ENCODE measurements at places on chromosomes 12 and 14. TPM values are rescaled to one million over a fixed set of nuclear protein-coding genes. Genes with fewer than 3 reads are reported as not detected.

- H3K27me3 ChIP-seq = no peaks in the 10 kb centered on the region
- DNase-seq = no peak
- H3K27ac ChIP-seq = no peak overlapping the region
- no peak overlapping the region for H3K4me3 ChIP-seq
- peaks cover 3% of the 10 kb centered on the region for H3K36me3 ChIP-seq
Observed at GRCh38 chr14:64110802-64111201, 183.4 kb downstream of the ESR2 start.

- H3K27me3 ChIP-seq = no peaks in the 10 kb centered on the region
- no peak overlapping the region for H3K27ac ChIP-seq
- no peaks in the 10 kb centered on the region for H3K36me3 ChIP-seq
- DNase-seq = no peak
- H3K4me1 ChIP-seq = no peaks in the 10 kb centered on the region
- no peak overlapping the region for H3K4me3 ChIP-seq
Observed at GRCh38 chr12:56880125-56880992, 53.8 kb downstream of the SDR9C7 start.

GRCh38 chr12:41205070-41205709 lies 17.1 kb downstream of the PDZRN4 start:
- no peak overlapping the region for H3K4me3 ChIP-seq
- no peaks in the 10 kb centered on the region for H3K4me1 ChIP-seq
- peak; percentile 25 for DNase-seq
- H3K27me3 ChIP-seq = no peaks in the 10 kb centered on the region

- no peak overlapping the region for H3K27ac ChIP-seq
- H3K4me3 ChIP-seq = no peak overlapping the region
- DNase-seq = no peak
- no peaks in the 10 kb centered on the region for H3K36me3 ChIP-seq
- H3K27me3 ChIP-seq = no peaks in the 10 kb centered on the region
Observed at GRCh38 chr12:15757553-15758255, 31.5 kb downstream of the EPS8 start.

DNA sequence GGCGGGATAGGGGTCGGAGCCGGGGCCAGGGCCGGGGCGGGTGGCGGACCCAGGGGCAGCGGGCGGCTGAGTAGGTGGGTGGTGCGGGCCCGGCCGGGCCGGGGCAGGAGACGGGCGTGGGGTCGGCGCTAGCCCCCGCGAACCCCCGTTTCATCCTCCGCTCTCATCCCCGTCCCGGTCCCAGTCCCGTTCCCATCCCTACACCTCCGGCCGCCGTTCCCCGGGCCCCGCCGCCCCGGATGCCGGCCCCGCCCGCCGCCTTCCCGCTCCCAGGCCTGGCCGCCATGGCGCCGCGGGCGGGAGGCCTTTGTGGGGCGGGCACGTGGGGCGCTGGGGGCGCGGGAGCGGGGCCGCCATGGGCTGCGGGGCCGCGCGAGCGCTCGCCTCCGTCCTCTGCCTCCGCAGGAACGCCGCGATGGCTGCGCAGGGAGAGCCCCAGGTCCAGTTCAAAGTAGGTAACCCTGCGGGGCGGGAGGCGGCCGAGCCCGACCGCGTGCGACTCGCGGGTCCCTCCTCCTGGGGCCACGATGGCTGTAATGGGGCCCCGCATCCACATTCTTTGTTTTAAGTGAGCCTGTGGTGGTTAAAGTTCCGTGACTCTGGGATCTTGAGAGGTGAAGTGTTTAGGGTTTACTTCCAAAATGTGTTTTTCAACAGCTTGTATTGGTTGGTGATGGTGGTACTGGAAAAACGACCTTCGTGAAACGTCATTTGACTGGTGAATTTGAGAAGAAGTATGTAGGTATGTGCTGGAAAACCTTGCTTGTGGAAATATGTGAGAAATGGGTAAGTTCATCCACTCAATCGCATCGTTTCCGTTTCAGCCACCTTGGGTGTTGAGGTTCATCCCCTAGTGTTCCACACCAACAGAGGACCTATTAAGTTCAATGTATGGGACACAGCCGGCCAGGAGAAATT lies 572 bp downstream of the RAN start:
- H3K27ac ChIP-seq = peak overlapping the region; percentile 88
- peak overlapping the region; percentile 85 for H3K4me3 ChIP-seq
- no peaks in the 10 kb centered on the region for H3K27me3 ChIP-seq
- peaks cover 10% of the 10 kb centered on the region for H3K36me3 ChIP-seq
- H3K4me1 ChIP-seq = no peaks in the 10 kb centered on the region

GRCh38 chr14:49173765-49174373 lies 412.3 kb downstream of the RPS29 start:
- no peaks in the 10 kb centered on the region for H3K27me3 ChIP-seq
- H3K36me3 ChIP-seq = no peaks in the 10 kb centered on the region
- no peaks in the 10 kb centered on the region for H3K4me1 ChIP-seq
- no peak overlapping the region for H3K27ac ChIP-seq

DNA sequence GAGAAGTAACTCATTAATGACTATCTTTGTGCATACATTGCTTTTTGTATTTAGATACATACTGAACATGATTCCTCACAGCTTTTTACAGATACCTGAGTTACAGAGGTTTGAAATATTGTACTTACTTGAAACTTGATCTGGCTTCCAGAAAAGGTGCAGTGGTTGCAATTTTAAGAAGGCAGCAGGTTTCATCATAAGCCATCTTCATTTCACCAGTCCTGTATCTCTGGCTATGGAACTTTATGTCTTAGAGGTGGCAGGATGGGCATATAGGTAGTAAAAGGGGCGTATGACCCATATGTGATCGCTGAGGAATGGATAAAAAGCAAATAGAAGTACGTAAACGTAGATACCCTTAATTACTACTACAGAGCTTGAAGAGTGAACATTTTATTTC lies 13.7 kb downstream of the ZBTB1 start:
- H3K27ac ChIP-seq = no peak overlapping the region
- peaks cover 13% of the 10 kb centered on the region for H3K36me3 ChIP-seq
- H3K27me3 ChIP-seq = no peaks in the 10 kb centered on the region
- H3K4me1 ChIP-seq = no peaks in the 10 kb centered on the region
- no peak overlapping the region for H3K4me3 ChIP-seq

DNA sequence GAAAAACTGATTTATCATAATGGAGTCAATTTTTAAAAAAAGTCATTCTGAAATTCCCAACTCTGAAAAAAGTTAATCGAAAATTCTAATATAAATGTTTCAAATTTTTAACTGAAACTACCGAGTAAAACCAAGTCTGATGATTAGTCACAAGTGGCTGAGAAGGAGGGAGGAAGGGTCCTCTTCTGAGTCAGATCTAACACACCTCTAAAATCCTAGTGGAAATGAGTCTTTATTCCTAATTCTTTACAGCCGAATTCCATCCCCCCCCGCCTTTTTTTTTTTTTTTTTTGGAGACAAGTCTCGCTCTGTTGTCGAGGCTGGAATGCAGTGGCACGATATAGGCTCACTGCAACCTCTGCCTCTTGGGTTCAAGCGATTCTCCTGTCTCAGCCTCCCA lies 37.9 kb downstream of the RAD9B start:
- no peak overlapping the region for H3K4me3 ChIP-seq
- H3K27ac ChIP-seq = no peak overlapping the region
- DNase-seq = no peak
- peaks cover 4% of the 10 kb centered on the region for H3K4me1 ChIP-seq

DNA sequence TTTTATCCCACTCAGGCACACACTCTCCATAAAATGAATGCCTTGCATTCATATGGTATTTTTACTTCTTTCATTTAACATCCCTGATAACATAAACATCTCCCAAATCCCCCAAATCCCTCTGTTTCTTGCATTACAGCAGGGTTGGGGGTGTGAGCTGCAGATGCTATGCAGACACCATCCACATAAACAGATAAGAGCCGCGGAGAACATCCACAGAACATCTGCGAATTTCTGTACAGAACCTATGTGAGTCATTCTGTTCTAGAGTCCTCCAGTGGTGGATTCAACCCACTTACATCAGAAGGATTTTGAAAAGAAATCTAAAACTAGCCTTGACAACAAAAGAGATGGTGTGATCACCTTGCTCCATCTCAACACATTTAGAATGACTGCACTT lies 20.3 kb downstream of the FBLN5 start:
- DNase-seq = no peak
- peaks cover 19% of the 10 kb centered on the region for H3K4me1 ChIP-seq
- no peaks in the 10 kb centered on the region for H3K36me3 ChIP-seq
- H3K27me3 ChIP-seq = no peaks in the 10 kb centered on the region
- H3K27ac ChIP-seq = no peak overlapping the region
- no peak overlapping the region for H3K4me3 ChIP-seq

Gene SLC25A47
- total RNA-seq = 0.12 TPM

Gene TPPP2
- total RNA-seq = 0.65 TPM

Gene DPY19L2
- total RNA-seq = 4.3 TPM

Gene DPPA3
- not detected for total RNA-seq

Gene C12orf50
- 0.12 TPM for total RNA-seq

Gene KRT73
- not detected for total RNA-seq

Gene PTPRQ
- 0.95 TPM for total RNA-seq

Measured in lung (tissue), 17 donors.